SJSA1 (cell line): ENCODE measurements at places on chromosomes 7 and 10. TPM values are rescaled to one million over a fixed set of nuclear protein-coding genes. Genes with fewer than 3 reads are reported as not detected.

- no peak for DNase-seq
Measured at GRCh38 chr10:103926722-103927319, 8.8 kb upstream of the STN1 start.

Gene TIMM23
- total RNA-seq = 163 and 170 TPM in 2 replicates

Gene BLNK
- not detected in 2 replicates for total RNA-seq

- no peak for DNase-seq
Measured at GRCh38 chr10:78780551-78780961, 288.2 kb upstream of the ZMIZ1 start.

- no peak for DNase-seq
Measured at GRCh38 chr10:19966751-19967150, 150.5 kb downstream of the PLXDC2 start.
